ENCODE measurements at places on chromosomes 1 and 21.

DNA sequence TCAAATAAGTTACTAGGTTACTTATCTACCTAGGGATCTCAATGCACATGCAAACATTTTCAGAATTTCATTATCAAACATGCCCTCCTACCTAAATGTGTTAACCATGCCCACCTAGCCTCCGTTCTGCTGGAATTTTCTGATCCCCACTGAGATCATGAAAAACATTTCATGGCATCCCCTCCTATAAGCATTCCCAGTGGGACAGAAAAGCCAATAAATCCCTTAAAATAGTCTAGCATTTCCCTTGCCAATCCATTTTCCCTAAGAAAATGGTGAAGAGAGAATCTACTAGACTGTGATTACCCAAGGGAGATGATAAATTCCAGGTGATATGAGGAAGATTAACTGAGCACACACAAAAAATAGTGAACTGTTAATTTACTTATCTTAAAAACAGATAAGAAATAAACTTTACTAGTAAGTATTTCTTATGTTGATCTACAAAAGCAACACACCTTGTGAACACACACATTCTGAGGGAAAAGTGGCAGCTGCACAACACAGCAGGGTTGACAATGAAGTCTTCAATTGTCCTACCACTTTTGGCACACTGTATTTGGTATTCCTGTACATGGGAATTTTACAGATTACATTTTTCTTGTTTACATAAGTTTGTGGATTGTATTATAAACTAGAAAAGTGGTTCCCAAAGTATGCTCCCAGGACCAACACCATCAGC, 49.6 kb downstream of the ARID4B start:
- DNase-seq, result no peak

GRCh38 chr1:79554688-79555087, 548.2 kb upstream of the ADGRL4 start:
- DNase-seq, result no peak

DNA sequence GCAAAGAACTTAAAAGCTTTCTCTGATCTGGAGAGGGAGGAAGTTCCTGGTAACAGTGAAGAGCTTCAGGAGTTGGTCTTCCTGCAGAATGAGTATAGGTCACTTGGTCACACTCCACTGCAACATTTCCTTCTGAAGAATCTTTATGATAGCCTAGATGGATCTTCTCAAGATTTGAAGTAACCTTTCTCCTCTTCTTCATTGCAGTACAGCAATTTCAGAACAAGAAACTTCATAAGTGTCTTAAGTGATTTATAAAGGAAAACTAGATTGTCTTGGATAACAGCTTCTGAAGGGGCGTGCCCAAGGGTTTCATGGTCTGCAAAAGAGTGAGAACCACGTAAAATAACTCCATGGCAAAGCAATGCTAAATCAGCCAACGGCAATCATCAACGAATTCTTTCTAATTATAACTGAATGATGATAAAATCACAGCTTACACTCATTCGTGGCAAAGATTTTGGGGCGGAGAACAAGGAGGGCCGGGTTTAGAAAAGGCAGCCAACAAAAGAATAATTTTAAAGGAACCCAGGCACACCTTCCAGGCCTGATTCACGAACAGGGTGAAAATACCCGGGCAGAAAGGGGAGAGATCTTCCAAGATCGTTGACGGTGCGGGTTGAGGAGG, 53.9 kb upstream of the ASPM start:
- no peak for DNase-seq

- no peak for DNase-seq
These were observed 1.3 kb downstream of the KMO start for GRCh38 chr1:241533326-241534115.
